ENCODE measurements at places on chromosomes 5 and 9. TPM values are rescaled to one million over a fixed set of nuclear protein-coding genes. Genes with fewer than 3 reads are reported as not detected.

Gene IRGM
- total RNA-seq, result not detected

Gene OCLN
- 10.9 TPM for total RNA-seq

Gene MEGF10
- not detected for total RNA-seq

Gene SV2C
- total RNA-seq, result not detected

Gene GRIN1
- 0.21 TPM for total RNA-seq

Gene NIM1K
- 0.26 TPM for total RNA-seq

Gene ZNG1F
- total RNA-seq, result 32.0 TPM

All from A549 treated with dexamethasone at 1 μM for 4 hours (cell line).